ELR (cell line): ENCODE measurements at places on chromosomes 7 and 10.

- no peak for DNase-seq
Observed at GRCh38 chr10:72855129-72855528, 38.4 kb upstream of the OIT3 start.

GRCh38 chr10:14548474-14548873, 217.8 kb upstream of the FRMD4A start:
- no peak for DNase-seq

GRCh38 chr10:1377231-1377630, 321.0 kb downstream of the WDR37 start:
- DNase-seq: no peak

GRCh38 chr10:131744346-131744745, 156.5 kb upstream of the PPP2R2D start:
- no peak for DNase-seq

DNA sequence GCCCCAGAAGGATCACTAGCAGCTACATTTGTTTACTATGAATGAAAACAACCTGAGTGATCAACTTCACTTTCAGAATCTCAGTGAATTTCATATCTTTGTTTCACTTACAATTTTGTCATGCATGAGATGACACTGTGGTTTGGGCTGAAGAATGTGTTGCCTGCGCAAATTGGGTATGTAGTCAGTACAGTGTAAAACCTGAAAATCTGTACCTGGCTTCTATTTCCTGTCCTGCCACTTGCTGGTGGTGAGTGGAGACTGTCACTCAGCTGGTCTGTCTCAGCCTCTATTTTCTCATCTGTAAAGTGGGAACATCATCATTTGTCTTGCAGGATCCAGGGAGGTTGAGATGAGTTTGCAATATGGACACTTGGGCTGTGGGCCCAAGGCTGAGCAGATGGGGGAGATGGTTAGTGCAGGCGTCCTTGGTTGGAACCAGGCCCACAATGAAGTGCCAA, 118.0 kb downstream of the WDFY4 start:
- no peak for DNase-seq

DNA sequence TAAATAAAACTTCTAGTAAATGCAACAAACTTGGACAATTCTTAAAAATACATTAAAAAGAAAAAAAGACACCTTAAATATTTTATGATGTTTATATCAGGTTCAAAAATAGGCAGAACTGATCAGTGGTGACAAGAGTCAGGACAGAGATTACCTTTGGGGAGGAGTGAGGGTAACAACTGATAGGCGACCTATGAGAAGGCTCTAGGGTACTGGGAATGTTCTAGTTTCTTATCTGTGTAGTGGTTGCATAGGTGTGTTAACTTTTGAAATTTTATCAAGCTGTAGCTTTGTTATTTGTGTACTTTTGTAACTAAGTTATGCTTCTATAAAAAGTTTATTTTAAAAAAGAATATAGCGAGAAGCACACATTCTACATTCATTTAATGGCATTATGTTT, 75.1 kb upstream of the STRIP2 start:
- no peak for DNase-seq
